ENCODE measurements at places on chromosomes 2 and 18.

DNA sequence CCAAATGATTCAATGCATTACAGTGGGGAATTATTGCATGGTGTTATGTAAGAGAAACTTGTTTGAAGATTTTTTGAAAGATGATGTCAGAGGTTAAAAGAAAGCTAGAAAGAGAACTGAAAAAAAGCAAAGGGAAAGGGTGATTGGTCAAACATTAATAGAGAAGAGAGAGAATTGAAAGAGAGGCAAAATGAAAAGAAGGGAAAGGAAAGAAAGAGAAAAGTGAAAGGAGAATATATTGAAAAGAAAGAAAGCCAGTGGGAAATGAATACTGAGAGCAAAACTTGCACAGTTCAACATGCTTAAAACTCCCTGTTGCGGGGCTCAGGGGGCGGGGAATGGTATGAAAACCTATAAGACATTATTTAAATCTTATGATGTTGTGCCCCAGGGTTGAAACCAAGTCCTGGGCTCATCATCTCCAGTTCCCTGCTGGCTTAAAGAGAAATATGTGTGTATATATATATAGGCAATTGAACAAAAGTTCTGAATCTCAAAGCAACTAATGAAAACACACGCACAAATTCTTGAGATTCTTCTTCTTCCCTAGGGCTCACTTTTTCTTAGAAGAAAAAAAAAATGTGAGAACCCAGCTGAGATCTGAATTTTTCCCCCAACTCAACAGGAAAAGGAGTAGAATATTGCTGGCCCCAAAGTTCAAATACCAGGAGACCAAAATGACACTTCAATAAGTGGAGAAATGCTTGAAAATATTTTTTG is 2045.9 kb upstream of the CELF4 start:
- H3K36me3 ChIP-seq: no peaks in the 10 kb centered on the region
- DNase-seq: no peak
- no peak overlapping the region for H3K4me3 ChIP-seq
- no peaks in the 10 kb centered on the region for H3K27me3 ChIP-seq

GRCh38 chr18:8609659-8610458 is 622 bp downstream of the RAB12 start:
- peak; percentile 49 for DNase-seq
- H3K27me3 ChIP-seq: no peaks in the 10 kb centered on the region
- no peaks in the 10 kb centered on the region for H3K36me3 ChIP-seq
- H3K27ac ChIP-seq: peak overlapping the region; percentile 83
- H3K4me3 ChIP-seq: peak overlapping the region; percentile 94

DNA sequence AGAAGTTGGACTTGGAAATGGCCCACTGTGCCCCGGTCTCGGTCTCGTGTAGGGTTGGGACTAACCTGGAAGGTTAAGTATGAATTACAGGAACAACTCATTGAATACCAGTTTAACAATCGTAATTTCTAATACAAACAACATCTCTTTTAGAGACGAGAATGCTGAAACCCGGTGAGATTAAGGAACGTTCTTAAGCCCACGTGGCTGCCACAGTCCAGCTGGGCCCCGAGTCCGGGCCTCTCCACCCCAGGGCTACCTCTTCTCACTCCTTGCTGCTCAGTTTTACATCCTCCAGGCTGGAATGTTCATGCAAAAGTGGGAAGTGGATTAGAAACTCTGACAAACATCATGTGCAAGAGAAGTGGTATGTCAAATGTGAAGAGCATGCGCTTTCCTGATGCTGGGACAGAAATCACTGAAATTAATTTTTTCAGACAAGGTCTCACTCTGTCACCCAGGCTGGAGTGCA is 29.4 kb downstream of the NGEF start:
- H3K36me3 ChIP-seq: no peaks in the 10 kb centered on the region
- peaks cover 16% of the 10 kb centered on the region for H3K27me3 ChIP-seq
- no peaks in the 10 kb centered on the region for H3K4me1 ChIP-seq
- no peak for DNase-seq
- no peak overlapping the region for H3K4me3 ChIP-seq
- H3K27ac ChIP-seq: no peak overlapping the region

GRCh38 chr18:48358868-48359267 is 50.3 kb downstream of the ZBTB7C start:
- H3K27me3 ChIP-seq: peaks cover 6% of the 10 kb centered on the region
- H3K36me3 ChIP-seq: no peaks in the 10 kb centered on the region
- no peak overlapping the region for H3K27ac ChIP-seq
- H3K4me3 ChIP-seq: no peak overlapping the region
- H3K4me1 ChIP-seq: no peaks in the 10 kb centered on the region

DNA sequence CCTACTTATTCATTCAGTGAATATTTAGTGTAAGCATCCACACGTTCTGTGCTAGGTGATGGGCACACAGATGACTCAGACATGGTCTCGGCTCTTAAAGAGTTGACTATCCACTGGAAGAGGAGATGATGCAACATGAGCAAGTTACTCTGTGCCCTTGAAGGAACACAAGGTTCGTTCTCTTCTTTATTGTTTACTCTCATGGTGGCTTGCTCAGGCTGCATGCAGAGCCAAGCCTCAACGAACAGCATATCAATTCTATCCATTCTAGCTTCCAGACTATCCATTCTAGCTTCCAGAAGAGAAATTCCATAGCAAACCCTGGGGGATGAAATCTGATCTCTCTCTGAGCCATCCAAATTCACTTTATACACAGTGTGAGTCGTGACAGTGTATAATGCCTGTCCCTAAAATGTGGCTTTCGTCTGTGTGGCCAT is 68.1 kb upstream of the CTAGE1 start:
- H3K4me3 ChIP-seq: no peak overlapping the region
- no peaks in the 10 kb centered on the region for H3K4me1 ChIP-seq
- H3K27ac ChIP-seq: no peak overlapping the region
- no peaks in the 10 kb centered on the region for H3K36me3 ChIP-seq

DNA sequence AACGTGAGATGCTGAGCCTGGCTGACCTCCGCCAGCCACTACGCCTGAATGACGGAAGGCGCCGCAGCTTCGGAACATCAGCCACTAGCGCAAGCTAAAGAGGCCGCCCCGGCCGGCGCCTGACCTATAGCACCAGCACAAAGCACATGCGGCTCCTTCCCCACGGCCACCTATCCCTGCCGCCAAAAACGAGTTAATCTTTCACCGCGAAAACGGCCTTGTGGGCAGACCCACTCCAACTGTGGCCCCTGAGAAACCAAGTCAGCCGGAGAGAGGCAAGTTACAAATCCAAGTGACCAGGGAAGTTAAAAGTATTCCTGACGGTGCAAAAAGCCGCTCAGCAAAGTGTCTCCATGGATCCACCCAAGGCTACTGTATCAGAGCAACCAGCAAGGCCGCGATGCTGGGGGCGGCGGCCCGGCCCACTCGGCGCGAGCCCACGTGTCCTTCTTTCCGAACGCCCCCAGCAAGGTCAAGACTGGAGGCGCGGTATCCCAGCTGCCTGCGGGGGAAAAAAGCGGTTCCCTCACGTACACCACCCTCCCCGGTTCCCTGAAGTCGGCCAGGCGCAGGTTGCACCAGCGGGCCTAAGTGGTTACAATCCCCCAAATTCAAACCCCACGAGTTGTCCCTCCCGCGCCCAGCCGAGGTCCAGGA is 575 bp downstream of the HSPD1 start:
- peak overlapping the region; percentile 91 for H3K4me3 ChIP-seq
- H3K4me1 ChIP-seq: peaks cover 45% of the 10 kb centered on the region
- DNase-seq: peak; percentile 70
- H3K27me3 ChIP-seq: no peaks in the 10 kb centered on the region
- peaks cover 43% of the 10 kb centered on the region for H3K36me3 ChIP-seq

DNA sequence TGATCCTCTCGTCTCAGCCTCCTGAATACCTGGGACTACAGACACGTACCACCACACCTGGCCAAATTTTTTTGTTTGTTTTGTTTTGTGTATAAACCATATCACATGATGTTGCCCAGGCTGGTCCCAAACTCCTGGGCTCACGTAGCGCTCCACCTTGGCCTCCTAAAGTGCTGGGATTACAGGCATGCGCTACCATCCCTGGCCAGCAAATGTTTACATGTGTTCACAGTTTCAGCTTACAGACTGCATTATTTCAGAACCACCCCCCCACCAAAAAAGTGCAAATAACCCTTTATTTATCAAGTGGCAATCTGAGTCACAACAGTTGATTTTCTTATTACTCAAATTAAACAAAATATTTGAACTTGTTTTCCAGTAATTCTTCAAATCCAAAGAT is 54.3 kb downstream of the ABCA12 start:
- H3K27me3 ChIP-seq: no peaks in the 10 kb centered on the region
- no peaks in the 10 kb centered on the region for H3K4me1 ChIP-seq
- H3K4me3 ChIP-seq: no peak overlapping the region
- H3K27ac ChIP-seq: no peak overlapping the region

- no peaks in the 10 kb centered on the region for H3K4me1 ChIP-seq
- no peak for DNase-seq
- H3K36me3 ChIP-seq: no peaks in the 10 kb centered on the region
- no peaks in the 10 kb centered on the region for H3K27me3 ChIP-seq
- no peak overlapping the region for H3K27ac ChIP-seq
These were observed 585.6 kb downstream of the NUP35 start for GRCh38 chr2:183709829-183710228.

DNA sequence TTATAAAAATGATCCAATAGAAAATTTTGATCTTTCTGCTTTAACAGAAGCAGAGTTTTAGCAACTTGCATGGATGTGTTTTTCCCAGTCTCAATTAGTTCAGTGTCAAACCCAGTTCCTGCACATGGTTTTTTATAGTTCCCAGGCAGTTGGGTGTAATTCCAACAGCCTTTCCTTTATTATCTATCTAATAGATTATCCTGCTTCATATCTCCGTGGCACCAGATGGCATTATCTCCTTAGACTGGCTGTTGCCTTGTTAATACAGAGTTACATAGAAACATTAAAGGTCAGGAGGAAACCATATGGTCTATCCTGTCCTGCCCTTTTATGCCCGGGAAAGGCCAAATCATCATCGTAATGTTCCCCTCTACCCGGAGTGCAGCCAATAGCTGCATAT is 400.9 kb upstream of the SMIM21 start:
- no peaks in the 10 kb centered on the region for H3K4me1 ChIP-seq
- H3K27ac ChIP-seq: no peak overlapping the region
- no peaks in the 10 kb centered on the region for H3K36me3 ChIP-seq
- H3K4me3 ChIP-seq: no peak overlapping the region
- DNase-seq: no peak

- DNase-seq: no peak
- H3K27me3 ChIP-seq: no peaks in the 10 kb centered on the region
- peaks cover 47% of the 10 kb centered on the region for H3K4me1 ChIP-seq
- peak overlapping the region; percentile 75 for H3K4me3 ChIP-seq
These were observed 36.5 kb upstream of the MGAT5 start for GRCh38 chr2:134217351-134217750.

DNA sequence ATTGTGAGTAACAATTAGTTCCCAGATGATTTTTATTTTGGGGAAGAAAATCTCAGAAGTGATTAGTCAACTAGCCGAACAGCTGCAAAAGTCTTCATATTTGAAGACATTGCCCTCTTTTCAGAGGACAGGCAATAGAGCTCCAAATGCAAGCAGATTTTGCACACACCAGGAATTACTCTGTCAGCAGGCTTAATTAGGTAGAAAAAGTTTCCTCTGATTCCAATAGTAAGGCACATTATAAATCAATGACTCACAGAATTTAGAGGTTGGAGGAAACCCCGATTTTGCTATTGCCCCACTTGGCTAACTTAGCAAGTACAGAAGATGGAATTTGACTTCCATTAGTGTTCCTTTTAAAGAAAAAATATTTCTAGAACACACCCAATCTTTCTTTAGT is 30.7 kb upstream of the SCN1A start:
- no peaks in the 10 kb centered on the region for H3K36me3 ChIP-seq
- peaks cover 3% of the 10 kb centered on the region for H3K27me3 ChIP-seq
- no peak for DNase-seq
- no peaks in the 10 kb centered on the region for H3K4me1 ChIP-seq
- H3K4me3 ChIP-seq: no peak overlapping the region

DNA sequence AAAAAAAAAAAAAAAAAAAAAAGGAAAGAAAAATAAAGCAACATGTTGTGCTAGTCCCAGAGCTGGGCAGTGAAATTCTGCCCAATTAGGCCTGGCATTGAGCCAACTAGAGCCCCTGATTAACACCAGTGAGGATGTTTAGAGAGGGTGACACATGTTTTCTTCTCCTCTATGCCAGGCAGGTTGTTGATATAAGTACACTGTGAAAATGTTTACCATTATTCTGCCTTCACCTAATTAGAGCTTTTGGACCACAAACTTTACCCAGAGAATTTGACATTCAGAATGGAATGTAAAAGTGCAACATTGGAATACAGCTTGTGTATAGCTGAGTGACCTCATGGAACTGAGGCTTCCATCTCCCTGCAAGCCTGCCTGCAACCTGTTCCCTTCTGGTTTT is 95.9 kb upstream of the MSH2 start:
- no peaks in the 10 kb centered on the region for H3K36me3 ChIP-seq
- no peak overlapping the region for H3K27ac ChIP-seq
- no peak for DNase-seq
- H3K4me3 ChIP-seq: no peak overlapping the region

DNA sequence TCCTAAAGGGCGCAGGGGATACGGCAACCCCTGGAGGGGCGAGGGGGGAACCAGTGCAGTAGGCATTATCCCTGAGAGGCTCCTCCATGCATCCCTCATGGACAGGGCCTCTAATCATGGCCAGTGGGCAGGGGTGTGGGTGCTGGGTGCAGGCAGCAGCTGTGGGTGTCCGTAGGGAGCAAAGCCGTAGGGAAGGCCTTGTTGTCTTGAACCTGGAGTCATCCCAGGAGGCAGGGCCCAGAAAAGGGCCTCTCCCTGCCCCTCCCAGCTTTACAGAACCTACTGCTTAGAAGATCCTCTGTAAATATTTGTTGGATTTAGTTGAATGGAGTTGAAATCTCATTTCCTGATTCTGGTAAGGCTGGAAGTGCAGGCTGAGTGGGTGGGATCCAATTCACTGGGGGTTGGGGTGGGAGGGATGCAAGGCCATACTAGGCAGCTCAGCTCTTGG is 207.0 kb upstream of the HAAO start:
- H3K27ac ChIP-seq: no peak overlapping the region
- DNase-seq: peak; percentile 21
- peaks cover 3% of the 10 kb centered on the region for H3K27me3 ChIP-seq

- DNase-seq: no peak
- H3K27me3 ChIP-seq: peaks cover 4% of the 10 kb centered on the region
- H3K4me1 ChIP-seq: peaks cover 3% of the 10 kb centered on the region
- H3K36me3 ChIP-seq: no peaks in the 10 kb centered on the region
These were observed 18.6 kb upstream of the GYPC start for GRCh38 chr2:126637386-126637785.

- DNase-seq: no peak
- H3K36me3 ChIP-seq: no peaks in the 10 kb centered on the region
- H3K4me3 ChIP-seq: no peak overlapping the region
- H3K4me1 ChIP-seq: no peaks in the 10 kb centered on the region
These were observed 50.6 kb upstream of the FN1 start for GRCh38 chr2:215486291-215487001.

GRCh38 chr2:65554765-65555591 is 122.6 kb upstream of the SPRED2 start:
- H3K4me1 ChIP-seq: peaks cover 11% of the 10 kb centered on the region
- DNase-seq: no peak
- H3K27ac ChIP-seq: peak overlapping the region; percentile 27
- H3K27me3 ChIP-seq: peaks cover 19% of the 10 kb centered on the region
- no peaks in the 10 kb centered on the region for H3K36me3 ChIP-seq

DNA sequence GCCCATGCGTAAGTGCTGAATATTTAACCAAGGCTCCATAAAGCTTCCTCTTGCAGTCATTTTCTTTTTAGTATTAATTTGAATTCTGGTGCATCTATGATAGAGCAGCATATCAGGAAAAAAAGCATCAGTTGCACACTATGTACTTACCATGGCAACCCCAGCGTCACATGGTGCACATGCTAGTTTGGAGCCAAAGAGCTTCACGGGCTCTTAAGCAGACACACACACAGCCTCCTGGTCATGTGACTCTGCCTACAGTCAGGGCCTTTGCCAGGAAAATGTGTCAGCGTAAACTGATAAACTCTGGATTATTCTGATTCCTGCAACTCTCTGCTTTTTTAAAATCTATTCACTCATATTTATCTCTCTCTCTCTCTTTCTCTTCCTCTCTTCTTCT is 30.2 kb downstream of the NYAP2 start:
- no peak overlapping the region for H3K27ac ChIP-seq
- no peaks in the 10 kb centered on the region for H3K4me1 ChIP-seq
- H3K27me3 ChIP-seq: peaks cover 9% of the 10 kb centered on the region
- H3K4me3 ChIP-seq: no peak overlapping the region
